ENCODE measurements at places on chromosomes 3 and 15.

DNA sequence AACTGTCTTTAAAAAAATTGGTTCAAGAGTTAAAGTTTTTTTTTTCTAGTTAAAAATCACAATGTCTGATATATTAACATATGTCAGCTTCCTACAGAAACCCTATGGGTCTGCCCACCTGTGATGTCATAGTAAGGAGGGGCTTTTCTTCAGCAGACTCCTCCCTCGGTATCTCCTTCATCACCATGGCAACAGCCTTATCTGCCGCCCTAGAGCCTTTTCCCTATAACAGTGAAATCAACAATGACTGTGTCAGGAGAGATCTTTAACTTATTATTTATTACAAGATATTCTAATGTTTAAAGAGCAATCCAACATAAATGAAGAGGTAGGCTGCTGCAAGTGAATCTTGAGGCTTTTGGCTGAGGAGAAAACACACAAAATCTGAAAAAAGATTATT, 138.7 kb downstream of the PEX5L start:
- DNase-seq, result no peak

- DNase-seq, result no peak
These were observed 113.2 kb downstream of the TCF12 start for GRCh38 chr15:57031605-57032004.

DNA sequence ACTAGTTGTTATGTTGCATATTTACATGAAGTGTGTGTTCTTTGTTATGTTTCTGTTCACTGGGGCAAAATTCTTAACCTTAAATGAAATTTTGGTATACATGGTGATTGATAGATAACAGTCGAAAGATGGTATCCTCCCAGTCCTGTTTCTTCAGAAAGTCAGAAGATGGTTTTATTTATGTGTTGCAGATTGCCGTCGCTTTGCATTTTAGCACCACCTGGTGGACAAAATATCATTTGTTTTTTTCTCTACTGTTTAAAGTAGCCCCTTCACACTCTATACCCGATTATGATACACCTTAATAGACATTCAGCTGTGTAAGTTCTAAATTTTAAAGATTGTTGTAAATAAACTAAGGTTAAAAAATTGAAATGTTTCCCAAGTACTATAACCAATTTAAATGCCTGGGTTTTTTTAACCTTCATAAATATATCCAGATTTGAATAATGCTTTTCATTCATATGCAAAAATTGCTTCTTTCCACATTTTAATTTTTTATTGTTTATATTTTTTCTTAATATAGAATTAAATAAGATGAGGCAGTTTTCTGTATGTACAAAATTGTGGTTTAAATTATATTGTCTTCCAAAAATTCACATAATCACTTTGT, 152.2 kb downstream of the ALCAM start:
- DNase-seq, result no peak

GRCh38 chr3:195908694-195909581, 587 bp upstream of the TNK2 start:
- no peak for DNase-seq

- DNase-seq, result no peak
These were observed 176.5 kb upstream of the LYSMD4 start for GRCh38 chr15:99909592-99910295.

- no peak for DNase-seq
These were observed 18.6 kb downstream of the CSTA start for GRCh38 chr3:122343654-122344053.

- no peak for DNase-seq
These were observed 12.5 kb downstream of the TNFAIP8L3 start for GRCh38 chr15:51082246-51082645.

DNA sequence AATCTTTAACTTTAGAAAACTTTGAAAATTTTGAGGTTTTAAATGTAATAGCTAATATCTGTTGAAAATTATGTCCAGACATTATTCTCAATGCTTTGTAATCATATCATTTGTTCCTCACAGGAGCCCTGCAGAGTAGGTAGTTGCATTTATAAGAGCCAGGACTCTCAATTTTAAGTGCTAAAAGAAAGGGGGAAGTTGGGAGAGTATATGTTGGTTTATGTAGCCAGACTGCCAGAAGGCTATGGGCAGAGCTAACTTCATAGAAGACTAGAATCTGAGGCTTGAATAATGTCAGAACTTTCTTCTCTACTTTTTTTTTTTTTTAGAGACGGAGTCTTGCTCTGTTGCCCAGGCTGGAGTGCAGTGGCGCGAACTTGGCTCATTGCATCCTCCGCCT, 9.1 kb downstream of the VPS8 start:
- DNase-seq, result no peak

GRCh38 chr15:63992300-63992699, 54.0 kb downstream of the DAPK2 start:
- no peak for DNase-seq

DNA sequence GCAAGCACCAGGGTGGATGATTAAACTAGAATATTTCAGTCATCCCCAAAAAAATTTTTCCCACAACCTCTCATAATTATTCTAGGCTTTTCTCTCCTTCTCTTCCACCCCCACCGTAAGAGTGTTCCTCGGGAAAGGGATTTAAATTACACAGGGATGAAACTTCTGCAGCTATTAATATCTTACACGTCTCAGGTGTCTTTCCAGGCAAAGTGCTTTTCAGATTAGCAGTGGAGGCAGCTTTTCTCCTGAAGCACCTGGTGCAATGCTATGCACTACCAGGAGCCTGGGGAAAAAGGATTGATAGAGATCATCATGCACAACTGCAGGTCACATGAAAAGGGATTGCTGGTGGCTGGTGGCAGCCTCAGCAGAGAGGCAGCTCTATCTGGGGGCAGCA, 250.4 kb downstream of the NTRK3 start:
- DNase-seq, result no peak

- no peak for DNase-seq
These were observed 192.8 kb upstream of the TTC14 start for GRCh38 chr3:180409170-180409569.

GRCh38 chr3:52833202-52833601, 1.6 kb downstream of the MUSTN1 start:
- no peak for DNase-seq

- no peak for DNase-seq
These were observed 86.5 kb upstream of the FAM98B start for GRCh38 chr15:38367476-38367875.

DNA sequence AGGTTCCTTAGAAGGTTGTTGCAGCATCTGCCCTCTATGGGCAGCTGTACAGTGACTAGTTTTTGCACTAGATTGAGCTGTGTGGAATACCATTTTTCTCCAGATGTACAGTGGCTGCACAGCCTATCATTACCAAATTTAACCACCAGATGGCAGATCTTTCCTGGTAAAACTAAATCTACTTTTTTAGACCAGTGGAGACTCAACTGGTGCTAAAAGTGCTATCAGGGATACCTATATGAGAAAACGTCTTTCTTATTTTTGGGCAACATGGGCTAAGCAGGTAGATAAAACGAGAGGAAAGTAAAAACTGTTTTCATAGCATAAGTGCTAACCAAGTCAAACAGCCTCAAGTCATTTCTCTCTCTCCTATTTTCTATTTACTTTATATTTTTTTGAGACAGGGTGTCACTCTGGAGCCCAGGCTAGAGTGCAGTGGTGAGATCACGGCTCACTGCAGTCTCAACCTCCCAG, 21.2 kb downstream of the IGSF10 start:
- no peak for DNase-seq

GRCh38 chr3:94626573-94626972, 563.7 kb downstream of the NSUN3 start:
- DNase-seq, result no peak

DNA sequence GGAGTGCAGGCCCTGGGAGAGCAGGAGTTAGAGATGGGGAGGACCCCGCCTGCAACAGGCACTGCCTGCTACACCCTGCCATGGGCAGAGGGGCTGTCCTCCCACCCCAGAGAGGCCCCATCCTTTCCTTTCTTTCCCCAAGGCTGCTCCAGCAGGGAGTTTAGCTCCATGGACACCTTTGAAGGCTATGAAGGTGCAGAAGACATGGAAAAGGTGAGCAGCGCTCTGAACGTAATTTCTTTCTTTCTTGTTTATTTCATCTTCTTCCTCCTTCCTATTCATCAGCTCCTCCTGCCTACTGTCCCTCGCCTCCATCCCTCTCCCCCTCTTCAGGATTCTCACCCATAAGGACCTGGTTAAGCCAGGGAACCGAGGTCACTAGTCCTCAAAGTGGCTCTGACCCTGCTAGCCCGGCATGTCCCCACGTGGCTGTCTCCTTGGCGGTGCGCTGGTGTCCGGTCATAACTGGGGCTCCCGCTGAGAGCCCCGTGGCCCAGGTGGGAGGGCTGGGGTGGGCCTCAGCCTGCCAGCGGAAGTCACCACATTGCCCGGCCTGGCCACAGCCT, 16.0 kb upstream of the ADIPOQ start:
- DNase-seq, result no peak

DNA sequence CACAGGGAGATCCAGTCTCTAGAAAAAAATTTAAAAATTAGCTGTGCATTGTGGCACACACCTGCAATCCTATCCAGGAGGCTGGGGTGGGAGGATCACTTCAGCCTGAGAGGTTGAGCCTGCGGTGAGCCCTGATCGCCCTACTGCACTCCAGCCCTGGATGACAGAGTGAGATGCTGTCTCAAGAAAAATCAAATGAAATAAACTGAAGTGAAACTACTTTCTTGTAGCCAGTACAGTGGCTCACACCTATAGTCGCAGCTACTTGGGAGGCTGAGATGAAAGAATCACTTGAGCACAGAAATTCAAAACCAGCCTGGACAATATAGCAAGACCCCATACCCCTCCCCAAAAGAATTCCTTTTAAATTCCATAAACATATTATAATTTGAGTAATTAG, 35.4 kb downstream of the SMARCC1 start:
- DNase-seq, result no peak

GRCh38 chr3:126554560-126555525, 3.9 kb downstream of the C3orf22 start:
- no peak for DNase-seq

DNA sequence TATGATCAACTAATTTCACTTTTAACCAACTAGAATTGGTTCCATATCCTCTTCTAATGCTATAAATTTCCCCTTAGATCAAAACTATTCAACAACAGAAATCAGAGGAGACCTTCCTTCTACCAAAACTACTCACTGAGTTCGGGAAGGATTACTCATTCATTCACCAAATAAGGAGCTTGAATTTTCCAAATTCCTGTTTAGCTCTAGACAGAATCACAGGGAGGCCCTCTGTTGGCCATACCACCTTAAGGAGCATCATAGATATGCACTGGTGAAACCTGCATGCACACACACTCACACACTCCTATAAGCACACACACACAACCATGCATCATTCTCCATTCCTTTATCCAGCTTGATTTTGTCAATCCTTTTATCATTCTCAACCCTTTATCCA, 49.0 kb downstream of the SUCLG2 start:
- DNase-seq, result no peak

DNA sequence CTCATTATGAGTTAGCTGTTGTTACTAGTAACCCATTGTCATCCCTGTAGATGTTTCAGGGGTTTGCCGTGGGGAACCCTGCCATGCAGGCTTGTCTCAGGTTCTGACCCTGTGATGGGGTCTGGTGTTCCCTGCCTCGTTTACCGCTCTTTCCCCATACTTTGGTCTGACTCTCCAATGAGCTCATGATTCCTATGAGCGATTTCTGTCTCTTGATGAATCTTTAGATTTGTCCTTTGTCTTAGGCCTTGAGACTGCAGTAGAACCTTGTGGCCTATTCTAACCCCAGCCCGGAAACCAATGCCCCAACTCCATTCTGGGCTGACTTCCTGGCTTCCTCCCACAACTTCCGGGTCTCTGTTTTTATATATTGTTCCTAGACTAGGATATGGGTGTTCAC, 11.3 kb upstream of the IQGAP1 start:
- peak; percentile 38 for DNase-seq

DNA sequence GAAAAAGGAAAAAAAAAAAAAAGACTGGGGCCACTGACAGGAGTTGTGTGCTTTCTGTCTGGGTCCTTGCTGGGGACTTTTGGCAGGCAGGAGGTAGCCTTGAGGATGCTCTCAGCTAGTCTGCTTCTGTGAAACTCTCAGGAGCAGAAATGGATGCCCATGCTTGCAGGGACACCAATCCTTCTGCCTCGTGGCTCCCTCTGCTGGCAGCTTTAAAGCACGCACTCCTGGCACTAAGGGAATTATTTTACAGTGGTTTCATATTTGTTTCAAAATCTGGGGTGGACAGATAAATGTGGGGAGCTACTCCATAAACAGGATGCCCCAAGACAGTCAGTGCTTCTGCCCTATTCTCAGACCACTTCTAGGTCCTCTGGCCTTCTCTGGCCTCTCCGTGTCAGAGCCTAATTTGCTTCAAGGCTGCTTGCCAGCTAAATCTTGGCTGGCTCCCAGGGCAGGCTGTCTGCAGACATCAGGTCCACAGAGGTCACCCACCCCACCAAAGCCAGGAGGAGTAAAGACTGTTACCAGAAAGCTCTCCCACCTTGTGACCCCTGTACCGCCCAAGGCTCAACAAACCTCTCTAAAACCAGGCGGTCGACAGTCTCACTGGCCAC, 17.1 kb downstream of the TRAIP start:
- DNase-seq, result peak; percentile 59

- no peak for DNase-seq
These were observed 154.6 kb downstream of the EEFSEC start for GRCh38 chr3:128307781-128308469.

- no peak for DNase-seq
These were observed 28.0 kb downstream of the FAM3D start for GRCh38 chr3:58638591-58638990.

GRCh38 chr3:160707187-160707794, 30.3 kb downstream of the ARL14 start:
- no peak for DNase-seq

DNA sequence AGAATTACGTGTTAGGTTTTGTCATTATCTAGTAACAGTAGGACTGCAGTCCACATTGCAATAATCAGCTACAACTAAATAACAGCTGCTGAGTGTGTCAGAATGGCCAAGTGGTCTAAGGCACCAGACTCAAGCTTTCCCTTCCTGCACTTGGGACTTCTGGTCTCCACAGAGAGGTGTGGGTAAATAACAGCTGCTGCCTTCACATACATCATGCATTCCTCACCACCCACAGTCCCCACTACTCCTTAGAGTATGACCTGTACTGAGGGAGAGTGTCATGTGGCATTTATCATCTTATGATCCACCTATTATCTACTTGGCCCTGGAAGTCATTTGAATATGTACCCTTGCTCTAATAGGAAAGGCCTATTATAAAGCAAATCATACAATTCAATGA, 22.2 kb upstream of the ZMAT3 start:
- no peak for DNase-seq

DNA sequence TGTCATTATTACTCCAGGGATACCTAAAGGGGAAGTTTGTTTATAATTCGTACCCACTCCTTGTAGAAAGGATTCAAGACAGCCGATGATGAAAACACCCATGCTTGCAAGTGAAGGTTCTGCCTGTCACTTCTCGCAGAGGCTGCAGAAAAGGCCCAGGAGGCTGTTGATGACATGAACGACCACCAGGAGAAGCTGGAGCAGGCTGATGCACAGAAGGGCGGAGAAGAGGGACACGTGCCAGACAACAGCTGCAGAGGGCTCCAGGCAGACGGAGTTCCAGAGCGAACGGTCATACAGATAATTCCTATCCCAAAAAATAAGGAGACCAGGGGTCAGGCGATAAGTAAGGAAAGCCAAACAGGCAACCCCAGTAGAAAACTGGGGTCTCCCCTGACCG, 5.7 kb upstream of the DYNLT2B start:
- no peak for DNase-seq

- DNase-seq, result no peak
These were observed 8.1 kb upstream of the MUC13 start for GRCh38 chr3:124942613-124943012.
